GM10248 (cell line): ENCODE measurements at places on chromosomes 3 and 15.
A peak's percentile ranks its signal among the peaks of the same experiment; 100 is the strongest.

DNA sequence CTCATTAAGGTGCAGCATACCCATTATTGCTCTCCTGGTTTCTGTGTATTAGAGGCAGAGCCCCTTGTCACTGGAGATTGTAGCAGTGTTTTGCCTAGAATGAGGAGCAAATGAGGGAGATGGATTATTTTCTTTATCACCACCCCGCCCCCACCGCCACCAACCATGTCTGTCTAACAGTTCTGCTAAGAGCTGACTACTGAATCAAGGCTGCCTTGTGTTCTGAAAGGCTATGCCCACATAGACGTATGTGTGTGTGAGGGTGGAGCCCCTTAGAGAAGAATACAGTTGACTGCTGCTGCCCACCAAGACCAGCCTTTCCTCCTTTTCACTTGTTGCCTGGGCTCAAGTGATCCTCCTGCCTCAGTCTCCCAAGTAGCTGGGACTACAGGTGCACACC lies 47.4 kb downstream of the RAD54L2 start:
- DNase-seq: no peak

DNA sequence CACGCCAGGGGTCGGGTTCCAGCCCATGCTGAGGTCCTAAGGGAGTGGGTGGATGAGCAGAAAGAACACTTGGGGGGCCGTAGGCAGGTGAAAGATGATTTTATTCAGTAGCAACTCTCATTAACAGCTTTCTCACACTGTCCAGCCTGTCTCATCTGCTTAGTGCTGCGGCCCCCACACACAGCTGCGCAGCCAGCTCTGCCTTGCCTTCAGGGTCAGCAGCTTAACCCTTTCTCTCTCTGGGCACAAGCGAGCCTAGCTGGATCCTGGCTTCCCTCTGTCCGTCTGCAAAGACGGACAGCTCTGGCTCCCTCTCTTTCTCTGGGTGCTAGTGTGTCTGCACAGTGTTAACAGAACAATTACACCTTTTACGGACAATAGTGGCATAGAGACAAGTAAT lies 21.3 kb downstream of the NPAP1 start:
- DNase-seq: no peak

DNA sequence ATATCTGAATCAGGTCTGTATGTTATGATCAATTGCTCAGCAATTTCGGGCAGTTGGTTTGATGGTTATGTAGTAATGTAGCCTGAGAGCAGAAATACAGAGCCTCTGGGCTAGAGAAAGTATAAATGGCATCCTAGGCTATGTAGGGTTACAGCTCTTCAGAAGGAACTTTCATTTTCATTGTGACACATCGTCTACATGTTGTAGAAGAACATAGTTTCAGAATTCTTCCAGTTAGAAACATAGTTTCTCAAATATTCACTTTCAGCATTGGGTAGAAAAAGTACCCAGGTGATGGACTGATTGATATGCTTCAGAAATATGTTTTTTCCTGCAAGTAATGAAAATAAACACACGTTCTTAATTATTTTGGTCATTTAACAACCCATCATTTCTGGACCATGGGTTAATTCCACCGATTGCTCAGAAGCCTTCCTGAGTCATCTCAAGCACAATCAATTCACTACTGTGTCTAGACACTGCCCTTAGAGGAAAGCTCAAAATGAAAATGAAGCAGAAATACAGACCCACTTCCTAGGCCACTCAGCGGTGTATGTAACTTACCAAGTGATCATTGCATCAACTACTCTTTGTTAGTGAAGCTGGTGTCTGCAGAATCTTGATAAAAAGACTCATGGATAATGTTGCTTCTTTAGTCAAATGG lies 88.8 kb upstream of the TSEN2 start:
- peak; percentile 48 for DNase-seq

DNA sequence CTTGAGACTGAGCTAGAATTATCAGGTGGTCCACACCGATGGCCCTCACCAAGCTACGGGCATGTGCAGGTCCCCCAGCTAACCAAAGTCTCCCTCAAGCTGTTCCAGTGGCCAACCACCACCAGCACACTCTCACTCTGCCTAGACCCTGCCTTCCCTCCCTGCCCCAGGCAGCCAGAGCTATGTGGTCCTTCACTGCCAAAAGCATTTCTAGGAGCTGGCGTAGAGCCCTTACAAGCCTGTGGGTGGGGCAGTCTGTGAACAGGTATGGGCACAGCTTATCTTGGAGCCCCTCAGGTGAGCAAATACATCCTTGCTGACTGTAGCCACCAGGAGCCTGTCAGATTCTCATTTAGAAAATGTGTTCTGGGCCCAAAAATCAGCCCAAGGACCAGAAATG lies 159.8 kb upstream of the PPP2R3A start:
- no peak for DNase-seq

- DNase-seq: no peak
Measured at GRCh38 chr15:58451826-58452225, 20.0 kb downstream of the LIPC start.

GRCh38 chr15:77985031-77985930 lies 92.2 kb downstream of the TBC1D2B start:
- no peak for DNase-seq

- no peak for DNase-seq
Measured at GRCh38 chr15:59296181-59296617, 76.5 kb downstream of the MYO1E start.

DNA sequence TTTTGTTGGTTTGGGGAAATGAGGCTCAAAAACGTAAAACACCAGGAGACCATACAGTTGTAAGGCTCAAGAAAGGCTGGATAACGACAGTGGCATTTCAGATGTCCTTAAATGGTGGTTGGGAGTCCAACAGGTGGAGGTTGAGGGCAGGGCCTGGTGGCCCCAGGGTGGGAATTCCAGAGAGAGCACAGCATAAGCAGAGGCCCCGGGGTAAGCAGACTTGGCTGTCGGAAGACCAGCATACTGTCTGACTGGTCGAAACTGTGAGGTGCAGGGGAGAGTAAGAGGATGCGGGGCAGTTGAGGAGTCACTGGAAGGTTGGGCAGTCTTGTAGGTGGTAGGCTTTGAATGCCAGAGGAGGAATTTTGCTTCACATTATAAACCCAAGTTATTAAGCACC lies 48.3 kb downstream of the SRP14 start:
- no peak for DNase-seq

- DNase-seq: no peak
Measured at GRCh38 chr15:28219116-28219515, 102.9 kb downstream of the HERC2 start.

GRCh38 chr3:23405081-23405480 lies 202.0 kb downstream of the UBE2E2 start:
- peak; percentile 19 for DNase-seq

- no peak for DNase-seq
Measured at GRCh38 chr3:131082871-131083863, 56.5 kb downstream of the NEK11 start.

GRCh38 chr3:11059090-11059798 lies 66.7 kb downstream of the SLC6A1 start:
- DNase-seq: peak; percentile 57

DNA sequence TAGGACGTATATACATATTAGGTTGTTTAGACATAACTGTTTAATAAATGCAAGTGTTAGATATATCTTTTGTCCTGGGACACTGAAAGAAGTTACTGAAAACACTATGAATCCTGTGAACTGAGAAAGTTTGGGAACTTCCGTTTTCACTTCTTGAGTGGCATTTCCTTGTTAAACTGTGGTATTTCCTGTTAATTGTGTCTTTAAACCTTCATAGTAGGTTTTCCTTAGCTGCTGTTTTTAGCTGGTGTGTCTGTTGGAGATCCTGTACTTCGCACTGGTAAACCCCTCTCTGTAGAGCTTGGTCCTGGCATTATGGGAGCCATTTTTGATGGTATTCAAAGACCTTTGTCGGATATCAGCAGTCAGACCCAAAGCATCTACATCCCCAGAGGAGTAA lies 37.1 kb downstream of the ATP6V1A start:
- DNase-seq: no peak
